Adrenal gland (tissue), 19 donors: ENCODE measurements at places on chromosomes 16 and 17. TPM values are rescaled to one million over a fixed set of nuclear protein-coding genes. Genes with fewer than 3 reads are reported as not detected.

MYL4 gene
- not detected for total RNA-seq

KCNJ2 gene
- total RNA-seq = 0.79 TPM

VPS25 gene
- total RNA-seq = 50.6 TPM

KRT14 gene
- total RNA-seq = not detected

DNA sequence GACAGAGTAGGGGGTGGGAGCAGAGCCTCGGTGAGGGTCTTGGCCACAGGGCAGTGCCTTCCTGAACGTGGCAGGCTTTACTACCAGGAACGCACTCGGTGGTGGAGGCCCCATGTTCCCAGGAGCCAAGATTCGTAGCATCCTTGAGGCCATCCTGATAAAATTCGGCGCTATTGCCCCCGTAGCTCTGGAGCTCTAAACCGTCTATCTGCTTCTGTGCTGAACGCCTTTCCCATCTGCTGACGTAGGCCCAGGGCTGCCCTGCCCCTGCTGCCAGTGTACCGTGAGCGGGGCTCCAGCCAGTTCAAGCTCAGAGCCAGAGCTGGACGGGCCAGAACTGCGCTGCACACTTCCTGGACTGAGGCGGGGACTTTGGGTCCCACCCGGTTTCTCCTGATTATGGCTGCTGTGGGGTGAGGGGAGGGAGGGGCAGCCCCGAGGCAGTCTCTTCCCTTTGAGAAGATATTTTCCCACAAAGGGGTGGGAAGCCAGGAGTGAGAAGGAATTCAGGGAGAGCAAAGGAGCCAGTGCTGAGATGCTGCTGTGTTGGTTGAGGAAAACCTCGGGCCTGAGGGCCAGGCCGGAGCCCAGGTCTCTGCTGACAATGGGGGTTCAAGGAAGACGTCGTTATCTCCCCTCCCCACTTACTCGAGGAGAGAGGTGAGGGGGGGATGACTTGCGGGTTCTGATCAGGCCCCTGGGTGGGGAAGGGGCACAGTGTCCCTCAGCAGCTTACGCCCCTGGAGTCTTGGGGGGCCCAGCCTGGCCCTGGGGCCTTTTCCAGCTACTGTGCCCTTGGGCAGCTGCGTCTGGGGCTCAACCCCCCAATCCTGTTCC, 29.4 kb downstream of the OR1D5 start:
- H3K36me3 ChIP-seq = no peaks in the 10 kb centered on the region
- no peak overlapping the region for H3K4me3 ChIP-seq
- H3K27me3 ChIP-seq = no peaks in the 10 kb centered on the region
- H3K27ac ChIP-seq = no peak overlapping the region

DNA sequence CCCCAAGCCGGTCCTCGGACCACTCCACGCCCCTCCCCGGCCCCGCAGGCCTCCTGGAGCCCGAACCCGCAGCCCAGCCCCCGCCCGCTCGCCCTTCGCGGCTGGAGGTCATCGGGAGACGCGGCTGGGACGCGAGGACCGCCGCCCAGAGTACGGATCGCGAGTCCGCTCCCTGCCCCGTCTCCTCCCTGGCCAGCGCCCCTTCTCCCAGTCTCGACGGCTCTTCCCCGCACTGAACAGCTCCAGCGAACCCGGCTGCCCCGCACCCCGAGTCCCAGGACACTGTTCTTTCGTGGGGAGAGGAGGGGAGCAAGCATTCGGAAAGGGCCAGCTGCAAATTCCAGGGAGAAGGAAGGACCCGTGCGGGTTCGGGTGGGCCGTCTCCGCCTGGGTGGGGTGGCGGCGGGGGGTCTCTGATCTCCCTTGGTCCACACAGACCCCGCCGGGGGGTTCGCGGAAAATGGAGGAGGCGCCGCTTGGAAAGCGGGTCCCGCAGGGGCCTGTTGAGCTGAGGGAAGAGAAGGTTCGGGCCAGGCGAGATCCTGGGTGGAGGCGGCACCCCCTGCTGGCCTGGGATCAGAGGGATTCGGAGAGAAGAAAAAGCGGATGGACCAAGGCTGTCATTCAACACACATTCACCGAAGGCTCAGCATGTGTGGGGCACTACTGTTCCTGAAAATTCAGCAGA, 632 bp upstream of the RTN4RL1 start:
- H3K27me3 ChIP-seq = no peaks in the 10 kb centered on the region
- DNase-seq = peak; percentile 81
- no peak overlapping the region for H3K4me3 ChIP-seq
- H3K27ac ChIP-seq = peak overlapping the region; percentile 66
- H3K4me1 ChIP-seq = peaks cover 44% of the 10 kb centered on the region
- H3K36me3 ChIP-seq = no peaks in the 10 kb centered on the region

DNA sequence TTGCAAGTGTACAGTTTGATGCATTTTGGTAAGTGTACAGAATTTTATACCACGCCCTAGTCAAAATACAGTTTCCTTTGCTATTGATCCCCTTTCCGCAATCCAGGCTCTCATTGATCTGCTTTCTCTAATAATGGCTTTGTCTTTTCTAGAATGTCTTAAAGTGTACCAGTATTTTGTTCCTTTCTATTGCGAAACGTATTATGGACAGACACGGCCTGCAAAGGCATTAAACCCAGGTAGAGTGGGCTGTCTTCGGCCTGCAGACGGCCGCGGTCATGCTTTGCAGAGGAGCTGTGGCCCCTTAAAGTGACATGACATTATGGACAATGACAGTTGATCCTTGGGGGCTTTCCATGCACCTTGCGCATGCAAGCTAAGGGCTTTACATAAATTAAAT, 15.9 kb upstream of the HSBP1 start:
- H3K27ac ChIP-seq = no peak overlapping the region
- H3K4me3 ChIP-seq = no peak overlapping the region
- no peaks in the 10 kb centered on the region for H3K36me3 ChIP-seq
- H3K27me3 ChIP-seq = no peaks in the 10 kb centered on the region
- no peak for DNase-seq
